ENCODE measurements at places on chromosomes 11 and 22. TPM values are rescaled to one million over a fixed set of nuclear protein-coding genes. Genes with fewer than 3 reads are reported as not detected.

DNA sequence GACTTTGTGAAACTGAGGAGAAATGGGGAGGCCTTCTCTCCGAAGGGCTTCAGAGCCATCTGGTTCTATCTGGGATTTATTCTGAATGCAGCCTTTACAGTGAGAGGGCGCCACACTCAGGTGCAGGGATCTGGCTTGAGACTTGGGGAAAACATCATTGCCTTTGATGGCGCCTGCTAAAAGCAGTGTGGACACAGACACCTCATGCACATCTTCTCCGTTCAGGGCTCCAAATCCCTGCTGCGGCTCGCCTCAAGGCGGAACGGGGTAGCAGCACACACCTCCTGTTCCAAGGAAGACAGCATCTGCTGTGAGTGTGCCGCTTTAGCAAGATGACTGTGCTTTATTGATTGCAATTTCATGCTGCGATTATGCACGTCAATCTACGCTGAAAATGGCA is 37.1 kb upstream of the OLFML1 start:
- no peak for DNase-seq

GRCh38 chr11:121309688-121310087 is 17.1 kb downstream of the SC5D start:
- DNase-seq: no peak

- no peak for DNase-seq
These were observed 3.0 kb upstream of the PACSIN3 start for GRCh38 chr11:47189100-47189834.

- no peak for DNase-seq
These were observed 2.7 kb upstream of the PDE2A start for GRCh38 chr11:72676861-72677341.

GRCh38 chr11:45073685-45074141 is 72.7 kb upstream of the PRDM11 start:
- no peak for DNase-seq

DNA sequence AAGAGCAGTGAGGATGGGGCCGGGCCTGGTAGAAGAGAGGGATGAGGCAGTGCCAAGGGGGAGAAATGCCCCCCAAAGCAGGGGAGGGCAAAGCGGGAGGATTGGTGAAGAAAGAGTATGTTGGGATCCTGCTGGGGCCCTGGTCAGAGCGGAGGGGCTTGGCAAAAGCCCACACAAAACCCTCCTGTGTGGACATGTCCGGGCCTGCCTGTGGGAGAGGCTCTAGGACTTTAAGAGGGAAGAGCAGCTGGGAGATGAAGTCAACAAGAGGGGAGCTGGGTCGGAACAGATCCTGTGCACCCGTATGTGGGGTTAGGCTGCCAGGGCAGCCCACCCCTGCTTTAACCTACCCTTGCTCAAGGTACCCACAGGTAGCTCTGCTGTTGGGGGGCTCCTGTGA is 25.8 kb downstream of the ART5 start:
- DNase-seq: no peak

GRCh38 chr11:30316237-30316636 is 6.7 kb upstream of the ARL14EP start:
- DNase-seq: no peak

DNA sequence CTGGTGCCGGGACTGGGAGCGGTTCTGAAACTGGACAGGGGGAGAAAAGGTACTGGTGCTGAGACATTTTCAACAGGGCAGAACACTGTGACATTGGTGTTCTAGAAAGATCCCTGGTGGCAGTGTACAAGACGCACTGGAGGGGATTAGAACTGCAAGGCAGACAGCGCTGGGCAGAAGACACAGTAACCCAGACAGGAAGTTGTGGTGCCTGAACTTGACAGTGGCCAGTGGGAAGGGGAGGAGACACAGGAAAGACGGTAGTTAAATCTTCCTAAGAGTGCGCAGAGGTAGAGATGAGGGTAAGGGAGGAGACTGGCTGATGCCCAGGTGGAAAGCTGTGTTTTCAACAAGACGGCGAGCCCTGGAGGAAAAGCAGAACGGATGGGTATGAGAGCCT is 24.5 kb downstream of the FAM227A start:
- no peak for DNase-seq

GRCh38 chr22:22168190-22168940 is 76.2 kb upstream of the VPREB1 start:
- no peak for DNase-seq

DNA sequence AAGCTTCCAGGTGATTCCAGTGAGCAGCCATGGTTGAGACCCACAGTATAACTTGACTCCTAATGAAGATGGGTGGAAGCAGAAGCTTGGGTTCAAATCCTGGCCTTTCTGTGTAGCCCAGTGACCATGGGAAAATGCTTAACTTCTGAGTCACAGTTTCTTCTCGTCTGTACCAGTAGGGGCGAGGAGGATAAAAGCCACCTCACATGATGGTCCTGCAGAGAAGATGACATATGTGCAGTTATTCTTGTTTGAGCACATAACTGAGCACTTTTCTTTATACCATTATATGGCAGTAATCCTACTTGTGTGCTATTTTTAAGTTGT is 4.9 kb downstream of the TMEM109 start:
- no peak for DNase-seq

GRCh38 chr11:63868399-63869064 is 29.6 kb downstream of the MARK2 start:
- no peak for DNase-seq

DNA sequence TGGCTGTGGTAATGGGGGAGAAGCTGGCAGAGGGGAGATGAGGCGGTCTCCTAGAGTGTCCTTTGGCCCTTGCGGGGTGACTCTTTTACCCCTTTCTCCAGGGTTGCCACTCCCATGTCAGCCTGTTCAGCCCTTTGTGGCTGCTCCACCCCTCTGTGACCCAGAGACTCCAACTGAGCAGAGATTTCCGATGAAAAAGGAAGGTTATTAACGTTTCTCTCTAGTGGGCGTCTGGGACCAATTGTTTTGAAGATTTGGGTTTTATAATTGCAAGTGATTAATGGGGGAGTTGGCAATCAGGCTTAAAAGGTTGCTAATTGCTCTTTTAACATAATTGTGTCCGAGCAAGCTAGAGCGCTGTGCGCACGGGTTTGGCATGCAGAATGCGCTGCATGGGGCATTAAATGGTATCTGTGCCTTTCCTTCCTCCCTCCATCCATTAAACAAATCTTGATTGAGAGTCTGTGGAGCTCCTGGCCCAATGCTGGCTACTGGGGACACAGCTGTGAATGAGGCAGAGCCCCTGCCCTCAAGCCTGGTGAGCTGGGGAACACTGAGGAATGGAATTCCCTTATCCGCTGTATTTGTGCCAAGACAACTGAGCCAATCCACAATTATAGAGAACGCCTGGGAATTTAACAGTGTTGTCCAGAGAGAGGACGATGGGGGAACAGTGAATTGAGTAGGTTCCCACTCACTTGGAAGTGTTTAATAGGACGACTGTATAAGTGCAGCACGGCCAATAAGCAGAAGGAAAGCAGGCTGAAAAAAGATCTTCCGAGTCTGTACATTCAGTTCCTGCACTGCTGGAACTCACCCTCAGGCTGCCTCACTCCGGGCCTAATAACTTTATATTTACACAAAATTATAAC is 295.9 kb downstream of the MIAT start:
- DNase-seq: no peak

GRCh38 chr22:45546333-45547015 is 43.8 kb downstream of the FBLN1 start:
- DNase-seq: no peak

DNA sequence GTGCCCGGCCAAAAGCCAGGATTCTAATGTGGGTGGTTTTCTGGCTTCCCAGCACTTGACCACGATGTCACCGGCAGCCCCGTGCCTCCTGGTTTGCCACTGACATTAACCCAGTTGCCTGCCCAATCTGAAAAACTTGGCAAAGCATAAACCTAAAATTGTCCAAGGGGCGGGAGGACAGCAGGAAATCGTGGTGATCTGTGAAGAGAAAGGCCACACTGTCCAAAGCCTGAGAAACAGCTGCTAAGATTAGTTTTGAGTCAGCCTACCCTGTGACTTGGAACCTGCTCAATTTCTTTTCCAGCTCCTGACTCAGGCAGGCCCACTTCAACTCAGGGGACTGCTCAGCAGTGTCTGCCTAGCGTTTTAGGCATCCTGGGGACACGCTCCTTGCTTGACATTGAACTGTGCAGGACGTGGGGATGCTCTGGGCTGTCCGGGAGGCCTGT is 8.2 kb upstream of the F2 start:
- no peak for DNase-seq

DNA sequence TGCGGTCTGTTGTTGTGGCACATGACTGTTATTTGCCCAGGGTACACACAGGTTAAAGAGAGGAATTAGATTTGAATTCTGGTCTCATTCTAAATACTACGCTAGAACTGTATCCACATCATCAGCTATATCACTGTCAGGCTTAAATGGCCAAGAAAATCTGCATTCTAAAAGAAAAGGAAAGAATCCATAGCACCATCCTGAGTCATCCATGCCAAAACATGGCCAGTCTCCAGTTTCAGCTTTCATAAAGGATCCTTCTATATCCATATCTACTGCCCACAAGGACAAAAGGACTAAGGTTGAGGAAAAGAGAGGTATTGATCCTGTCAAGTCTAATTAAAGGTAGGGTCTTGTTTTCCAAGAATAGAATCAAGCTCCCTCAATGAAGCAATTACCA is 73.6 kb upstream of the GDPD4 start:
- no peak for DNase-seq

- no peak for DNase-seq
These were observed 14.2 kb downstream of the ZBTB44 start for GRCh38 chr11:130300567-130300966.

OR52E8 gene
- not detected for total RNA-seq

PHETA2 gene
- 8.9 TPM for total RNA-seq

RPS6KA4 gene
- total RNA-seq: 29.4 TPM

PRAME gene
- total RNA-seq: not detected

TTC36 gene
- total RNA-seq: not detected

SHANK2 gene
- 6.2 TPM for total RNA-seq

Data from suprapubic skin (tissue), 4 donors.